ENCODE measurements at places on chromosomes 12 and 14. TPM values are rescaled to one million over a fixed set of nuclear protein-coding genes. Genes with fewer than 3 reads are reported as not detected.

- DNase-seq: no peak
Observed at GRCh38 chr12:70576341-70577282, 60.6 kb downstream of the PTPRB start.

GRCh38 chr12:116959845-116960514 is 49.2 kb downstream of the FBXW8 start:
- DNase-seq: no peak

WNT1 gene
- total RNA-seq: 0.33 TPM

REP15 gene
- not detected for total RNA-seq

TBC1D30 gene
- total RNA-seq: 0.65 TPM

DNA sequence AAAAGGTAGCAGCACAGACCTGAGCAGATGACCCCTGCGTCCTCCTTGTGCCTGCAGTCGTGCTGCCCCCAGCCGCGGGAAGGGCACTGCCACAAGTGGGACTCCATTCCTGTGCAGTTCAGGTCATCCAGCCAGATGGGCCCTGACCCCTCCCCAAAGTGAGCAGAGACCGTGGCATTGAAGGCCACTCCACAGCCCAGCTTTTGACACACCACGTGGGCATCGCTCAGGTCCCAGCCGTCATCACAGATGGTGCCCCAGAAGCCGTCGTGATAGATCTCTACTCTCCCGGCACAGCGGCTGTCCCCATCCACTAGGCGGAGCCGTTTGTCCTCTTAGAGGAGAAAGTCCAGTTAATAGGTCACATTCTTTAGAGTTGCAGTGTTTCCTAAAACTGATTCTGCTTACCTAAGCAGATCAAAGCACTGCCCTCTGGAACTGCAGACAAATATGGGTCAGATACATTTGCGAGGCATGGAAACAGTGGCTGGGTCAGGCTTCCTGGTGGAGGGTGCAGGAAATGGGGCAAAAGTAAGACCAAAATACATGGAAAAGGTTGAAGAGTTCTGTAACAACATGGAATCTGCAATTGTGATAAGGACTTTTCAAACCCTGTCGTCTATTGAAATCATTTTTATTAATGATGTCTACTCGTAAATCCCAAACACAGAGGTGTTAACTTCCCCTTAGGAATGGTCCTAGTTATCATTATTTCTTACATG is 69.4 kb downstream of the CD163L1 start:
- no peak for DNase-seq

- no peak for DNase-seq
Observed at GRCh38 chr12:132322206-132323132, 6.9 kb downstream of the GALNT9 start.

GRCh38 chr14:60346706-60347105 is 97.7 kb downstream of the PPM1A start:
- no peak for DNase-seq
